ENCODE measurements at places on chromosomes 1 and 21.

- no peak for DNase-seq
Observed at GRCh38 chr1:214012418-214012817, 24.6 kb downstream of the PROX1 start.

- no peak for DNase-seq
Observed at GRCh38 chr1:95098196-95098595, 19.0 kb upstream of the TLCD4 start.

DNA sequence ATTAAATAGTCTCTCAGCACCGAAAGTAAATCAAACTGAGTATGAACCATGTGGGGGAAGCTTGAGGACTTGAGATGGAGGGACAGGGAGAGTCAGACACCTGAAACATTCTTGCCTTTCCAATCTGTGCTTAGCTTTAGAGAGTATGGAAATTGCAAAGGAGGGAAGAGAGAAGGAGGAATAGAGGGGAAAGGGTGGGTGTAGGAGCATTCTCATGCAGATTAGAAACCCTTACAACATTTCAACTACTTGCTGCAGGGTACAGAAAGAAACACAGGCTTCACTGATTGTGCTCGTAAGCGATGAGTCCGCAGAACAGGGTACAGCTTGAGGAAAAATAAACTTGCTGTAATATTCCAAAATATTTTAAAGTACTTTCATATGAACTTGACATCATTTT, 73.8 kb downstream of the NIBAN1 start:
- no peak for DNase-seq

DNA sequence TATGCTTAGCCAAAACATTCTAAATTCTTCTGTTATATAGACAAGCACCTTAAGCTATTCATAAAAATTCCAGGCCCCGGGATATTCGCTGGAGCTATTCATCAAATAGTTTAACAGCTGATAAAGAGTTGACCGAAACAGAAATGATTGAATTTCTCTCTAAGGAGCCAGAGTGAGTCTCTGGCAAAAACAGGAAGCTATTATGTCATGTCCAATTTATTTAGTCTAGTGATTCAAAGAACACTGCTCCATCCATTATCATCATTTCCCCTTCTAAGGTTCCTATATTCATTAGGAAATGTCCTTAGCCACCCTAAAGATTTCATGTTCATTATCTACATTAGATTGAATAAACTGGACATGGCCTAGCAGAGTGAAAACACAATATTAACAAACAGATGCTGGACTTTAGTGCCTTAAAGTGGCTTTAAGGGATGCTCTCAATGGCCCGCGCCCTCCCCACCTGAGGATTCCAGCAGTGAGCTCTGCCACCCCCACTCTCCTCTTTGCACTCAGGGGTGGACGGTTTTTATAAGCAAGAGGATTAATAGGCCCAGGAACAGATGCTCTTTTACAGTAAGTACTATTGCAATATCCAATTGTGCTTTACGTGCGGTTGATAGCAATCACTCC, 122.1 kb upstream of the RGS1 start:
- DNase-seq: no peak

DNA sequence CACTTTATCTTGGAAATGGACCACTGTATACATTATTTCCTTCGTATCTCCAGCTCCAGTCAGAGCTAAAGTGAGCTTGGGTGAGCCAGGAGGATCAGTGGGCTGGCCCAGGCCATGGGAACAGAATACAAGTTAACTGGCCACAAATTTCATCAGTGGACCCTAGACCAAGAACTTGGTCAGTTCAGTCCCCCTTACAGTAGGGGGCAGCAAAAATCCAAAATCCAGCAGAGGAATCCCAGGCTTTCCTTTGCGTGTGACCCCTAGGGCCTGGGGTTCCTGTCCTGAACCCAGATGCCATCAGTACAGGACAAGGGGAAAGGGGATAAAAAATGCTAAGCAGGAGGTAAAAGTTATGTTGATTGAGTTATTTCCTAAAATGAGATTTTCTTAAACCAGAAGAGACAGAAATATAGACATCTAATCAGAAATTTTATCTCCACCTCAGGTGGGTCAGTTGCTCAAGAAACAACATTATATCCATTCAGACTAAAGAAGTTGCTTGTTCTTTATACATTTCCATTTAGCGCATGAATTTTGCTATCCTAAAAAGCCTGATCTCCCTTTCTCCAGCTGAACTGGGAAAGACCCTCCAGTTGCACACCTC, 24.1 kb upstream of the LCE5A start:
- no peak for DNase-seq

GRCh38 chr1:204493145-204493983, 1.2 kb downstream of the PIK3C2B start:
- DNase-seq: no peak

- no peak for DNase-seq
Observed at GRCh38 chr1:153515504-153516394, 20.0 kb downstream of the S100A6 start.

GRCh38 chr1:168091720-168092550, 44.8 kb downstream of the GPR161 start:
- DNase-seq: no peak

GRCh38 chr1:29811247-29811646, 574.9 kb downstream of the PTPRU start:
- DNase-seq: no peak
